AG04450 (cell line): ENCODE measurements at places on chromosomes 11 and 22.

- DNase-seq = no peak
These were observed 68.7 kb downstream of the WT1 start for GRCh38 chr11:32366666-32367065.

GRCh38 chr22:25413620-25414019 lies 150.9 kb upstream of the GRK3 start:
- no peak for DNase-seq

DNA sequence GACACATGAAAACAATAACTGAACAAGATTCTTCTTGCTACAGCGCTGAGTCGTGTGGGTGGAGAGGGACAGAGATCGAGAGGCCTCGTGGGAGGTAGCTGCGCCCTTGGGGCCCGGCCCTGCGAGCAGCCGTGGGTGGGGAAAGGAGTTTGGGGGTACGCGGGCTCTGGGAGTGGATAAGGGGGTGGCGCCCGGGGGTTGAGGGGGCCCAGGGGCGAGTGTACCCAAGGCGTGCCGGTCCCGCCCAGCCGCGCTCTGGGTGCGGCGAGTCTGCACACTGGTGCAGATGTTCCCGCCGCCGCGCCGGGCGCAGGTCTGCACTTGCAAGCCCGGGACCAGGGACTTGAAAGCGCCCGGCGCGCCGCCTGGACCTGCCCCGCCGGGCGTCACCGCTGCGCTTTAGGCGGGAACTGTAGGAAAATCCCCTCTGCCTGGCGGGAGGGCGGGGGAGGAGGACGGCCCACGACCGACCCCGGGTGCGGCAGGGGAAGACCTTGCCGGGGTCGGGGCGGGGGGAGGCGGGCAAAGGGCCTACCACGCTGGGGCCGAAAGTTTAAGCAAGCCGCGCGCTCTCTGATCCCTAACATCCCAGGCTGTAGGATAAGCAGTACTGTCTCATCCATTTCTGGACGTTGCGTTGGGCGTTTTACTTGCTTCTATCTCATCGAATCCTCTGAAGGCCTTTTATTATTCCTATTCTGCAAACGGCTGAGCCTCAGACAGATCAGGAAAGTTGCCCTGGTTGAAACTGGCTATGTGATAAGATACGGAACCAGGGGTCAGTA lies 1.4 kb upstream of the KREMEN1 start:
- DNase-seq = no peak

DNA sequence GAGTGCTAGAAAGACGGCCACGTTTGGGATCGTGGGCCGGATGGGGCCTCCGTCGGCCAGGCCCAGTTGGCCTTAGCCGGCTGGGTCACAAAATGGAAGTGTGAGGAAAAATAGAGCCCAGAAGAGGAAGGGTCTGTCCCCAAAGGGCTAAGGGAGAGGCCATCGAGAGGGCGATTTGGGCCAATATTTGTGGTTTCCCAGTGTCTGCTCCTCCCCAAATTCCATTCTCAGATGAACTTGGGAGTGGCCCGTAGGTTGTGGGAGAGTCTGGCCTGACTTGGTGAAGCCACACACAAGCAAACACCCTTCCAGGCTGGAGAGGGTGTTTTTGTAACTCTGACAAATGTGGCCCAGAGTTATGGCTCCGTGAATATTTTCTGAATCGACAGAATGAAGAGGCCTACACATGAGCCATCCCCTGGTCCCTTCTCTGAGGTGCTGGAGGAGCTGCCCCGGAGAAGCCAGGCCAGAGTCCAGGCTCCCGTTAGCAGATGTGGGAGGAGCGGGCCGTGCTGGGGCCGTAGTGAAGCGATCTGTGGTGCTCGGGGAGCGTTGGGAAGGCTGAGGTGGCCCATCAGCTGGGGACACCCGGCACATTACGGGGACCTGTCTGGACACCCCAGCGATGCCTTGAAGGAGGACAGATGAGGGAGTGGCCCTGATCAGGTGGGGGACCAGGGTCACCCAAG lies 73.5 kb upstream of the PPARA start:
- DNase-seq = no peak

DNA sequence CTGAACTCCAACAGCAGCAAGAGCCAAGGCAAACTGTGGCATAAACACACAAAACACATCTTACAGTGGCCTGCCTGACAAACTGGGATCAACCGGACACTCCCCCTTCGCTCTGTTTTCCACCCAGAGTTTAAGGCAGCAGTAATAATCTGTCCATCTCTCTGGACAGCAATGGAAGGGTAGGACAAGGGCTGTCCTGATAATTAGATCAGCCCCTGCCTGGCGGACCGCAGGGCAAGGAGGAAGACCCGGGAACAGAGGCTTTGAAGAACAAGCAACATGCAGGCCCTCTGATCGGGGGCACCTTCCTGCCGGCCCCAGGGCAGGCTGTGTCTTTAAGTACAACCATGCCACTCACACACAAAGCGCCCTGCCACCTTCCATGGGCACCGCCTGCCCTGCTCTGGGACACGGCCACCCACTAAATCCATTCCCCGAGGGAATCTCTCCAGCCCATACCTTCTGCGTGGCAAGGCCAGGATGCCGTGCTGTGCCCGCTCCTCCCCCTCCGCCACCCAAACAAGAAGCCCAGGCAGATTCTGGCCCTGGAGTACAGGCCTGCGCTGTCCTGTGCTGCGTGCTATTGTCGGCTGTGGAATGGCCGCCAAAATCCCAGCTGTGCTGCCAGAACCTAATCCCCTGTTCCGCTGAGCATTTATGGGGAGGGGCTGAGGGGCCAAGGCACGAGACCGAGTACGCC lies 38.8 kb downstream of the NUMA1 start:
- DNase-seq = peak; percentile 44
